ENCODE measurements at places on chromosomes 11 and 22. TPM values are rescaled to one million over a fixed set of nuclear protein-coding genes. Genes with fewer than 3 reads are reported as not detected.

GRCh38 chr11:130649801-130650200, 201.4 kb downstream of the ADAMTS15 start:
- DNase-seq = no peak

DNA sequence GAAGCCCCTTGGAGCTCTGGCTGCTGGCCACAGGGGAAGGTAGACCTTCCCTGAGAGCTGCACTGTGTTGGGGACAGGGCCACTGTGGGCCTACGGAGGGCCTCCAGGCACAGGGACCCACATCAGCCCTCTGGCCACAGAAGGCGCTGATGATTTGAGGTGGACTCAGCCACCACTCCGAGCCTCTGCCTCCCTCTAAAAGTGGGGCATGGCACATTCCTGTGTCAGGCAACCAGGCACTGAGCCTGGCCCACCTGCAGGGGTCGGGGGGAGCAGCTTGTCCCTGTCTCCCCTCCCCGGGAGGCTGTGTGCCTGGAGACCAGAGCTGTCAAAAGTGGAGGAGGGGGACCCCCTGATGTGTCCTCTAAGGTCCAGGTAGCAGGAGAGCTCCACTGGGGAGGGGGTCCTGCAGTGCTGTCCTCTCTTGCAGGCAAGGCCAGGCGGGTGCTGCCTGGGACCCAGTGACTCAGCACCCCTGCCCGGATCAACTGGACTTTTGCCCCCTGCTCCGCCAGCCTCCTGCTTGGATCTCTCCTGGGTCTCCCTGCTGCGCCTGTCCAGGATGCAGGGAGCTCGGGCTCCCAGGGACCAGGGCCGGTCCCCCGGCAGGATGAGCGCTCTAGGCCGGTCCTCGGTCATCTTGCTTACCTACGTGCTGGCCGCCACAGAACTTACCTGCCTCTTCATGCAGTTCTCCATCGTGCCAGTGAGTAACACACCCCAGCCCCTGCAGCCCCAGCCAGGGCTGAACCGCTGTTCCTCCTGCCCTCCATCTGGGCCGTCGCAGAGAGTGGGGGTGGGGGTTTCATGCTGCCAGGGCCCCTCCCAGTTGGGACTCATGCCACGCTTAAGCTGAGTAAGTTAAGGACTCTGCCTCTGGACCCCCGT, 17.5 kb upstream of the CDKN1C start:
- no peak for DNase-seq

GRCh38 chr22:34722901-34723300, 343.1 kb upstream of the ISX start:
- DNase-seq = no peak

- no peak for DNase-seq
Observed at GRCh38 chr11:27599217-27599616, 92.6 kb upstream of the LIN7C start.

- DNase-seq = no peak
Observed at GRCh38 chr11:10727146-10727851, 23.7 kb upstream of the CTR9 start.

GRCh38 chr22:39293766-39294368, 25.6 kb downstream of the RPL3 start:
- DNase-seq = no peak

DNA sequence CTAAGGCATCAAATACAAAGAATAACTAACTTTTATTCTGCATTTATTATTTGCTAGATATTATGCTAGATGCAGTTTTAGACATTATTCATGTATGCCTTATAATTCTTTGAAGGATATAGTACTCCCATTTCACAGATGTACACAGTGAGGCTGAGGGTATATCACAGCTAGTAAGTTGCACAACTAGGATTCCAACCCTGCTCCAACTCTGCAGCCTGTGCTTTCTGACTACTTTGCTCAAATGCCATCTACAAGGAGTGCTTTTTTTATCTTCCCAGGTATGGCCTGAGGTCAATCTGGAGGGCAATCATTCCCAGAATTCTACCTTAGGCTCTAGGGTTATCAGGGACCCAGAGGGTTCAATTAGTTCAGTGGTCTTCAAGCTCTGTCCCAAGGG, 28.4 kb downstream of the NUP160 start:
- DNase-seq = no peak

DNA sequence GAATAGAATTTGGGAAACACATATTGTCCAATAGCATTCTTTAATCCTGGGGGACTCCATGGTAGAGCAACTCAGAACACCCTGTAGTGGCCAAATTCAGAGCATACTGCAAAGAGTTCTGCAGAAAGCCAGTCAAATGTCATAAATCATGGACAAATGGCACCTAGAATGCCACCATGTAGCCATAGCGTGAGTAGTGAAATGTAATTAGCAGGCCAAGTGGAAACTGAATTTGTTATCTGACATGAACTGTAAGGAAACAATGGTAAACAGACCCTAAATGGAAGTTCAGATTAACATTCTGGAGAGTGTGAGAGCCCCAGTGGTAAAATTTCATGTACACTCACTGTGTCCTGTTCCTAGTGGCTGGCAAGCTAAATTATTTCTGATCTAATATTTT, 7.0 kb upstream of the PRSS23 start:
- DNase-seq = no peak

DNA sequence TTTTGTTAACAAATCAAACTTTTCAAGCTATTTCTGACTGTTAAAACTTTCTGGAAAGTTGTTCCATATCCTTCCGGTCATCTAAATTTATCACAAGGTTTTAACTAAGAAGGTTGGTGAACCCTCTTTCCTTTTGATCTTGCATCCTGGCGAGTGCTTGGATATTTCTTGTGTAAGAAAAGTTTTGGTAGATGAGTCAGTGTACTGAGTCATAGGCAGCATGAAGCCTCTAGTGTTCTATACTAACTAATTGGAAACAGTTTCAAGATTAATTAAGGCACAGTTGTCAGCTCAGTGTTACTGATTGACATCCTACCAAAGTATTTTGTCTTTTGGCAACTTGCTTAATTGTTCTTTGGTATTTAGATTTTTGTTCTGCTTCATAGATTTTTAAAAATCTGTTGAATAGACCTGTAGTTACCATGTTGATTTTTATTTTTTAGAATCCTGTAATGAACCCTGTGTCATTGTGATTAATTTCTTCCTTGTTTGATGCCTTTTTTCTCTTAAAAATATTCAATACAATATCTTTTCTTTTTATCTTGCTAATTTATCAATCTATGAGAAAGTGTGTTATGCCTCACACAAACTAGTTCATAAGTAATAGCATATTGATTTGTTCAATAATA, 38.0 kb downstream of the METTL15 start:
- DNase-seq = no peak

DNA sequence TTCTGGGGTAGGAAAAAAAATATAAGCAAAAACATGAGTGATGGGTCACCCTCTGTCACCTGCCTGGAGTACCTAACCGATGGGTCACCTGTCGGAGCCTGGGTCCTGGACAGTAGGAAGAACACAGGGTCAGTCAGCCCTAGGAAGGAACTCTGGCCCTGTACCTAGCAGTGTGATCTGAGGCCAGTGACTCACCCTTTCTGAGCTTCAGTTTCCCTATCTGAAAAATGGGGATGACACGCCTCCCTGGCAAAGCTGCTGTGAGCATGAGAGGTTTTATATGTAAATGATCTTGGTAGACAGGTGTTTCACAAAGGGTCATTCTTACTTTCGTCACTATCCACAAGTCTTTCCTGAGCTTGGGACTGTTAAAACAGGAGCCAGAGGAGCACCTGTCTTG, 182.0 kb downstream of the ST3GAL4 start:
- DNase-seq = no peak

- no peak for DNase-seq
Observed at GRCh38 chr11:40149721-40150120, 1309.7 kb downstream of the LRRC4C start.

- DNase-seq = no peak
Observed at GRCh38 chr11:9428706-9429105, 32.1 kb upstream of the ZNF143 start.

DNA sequence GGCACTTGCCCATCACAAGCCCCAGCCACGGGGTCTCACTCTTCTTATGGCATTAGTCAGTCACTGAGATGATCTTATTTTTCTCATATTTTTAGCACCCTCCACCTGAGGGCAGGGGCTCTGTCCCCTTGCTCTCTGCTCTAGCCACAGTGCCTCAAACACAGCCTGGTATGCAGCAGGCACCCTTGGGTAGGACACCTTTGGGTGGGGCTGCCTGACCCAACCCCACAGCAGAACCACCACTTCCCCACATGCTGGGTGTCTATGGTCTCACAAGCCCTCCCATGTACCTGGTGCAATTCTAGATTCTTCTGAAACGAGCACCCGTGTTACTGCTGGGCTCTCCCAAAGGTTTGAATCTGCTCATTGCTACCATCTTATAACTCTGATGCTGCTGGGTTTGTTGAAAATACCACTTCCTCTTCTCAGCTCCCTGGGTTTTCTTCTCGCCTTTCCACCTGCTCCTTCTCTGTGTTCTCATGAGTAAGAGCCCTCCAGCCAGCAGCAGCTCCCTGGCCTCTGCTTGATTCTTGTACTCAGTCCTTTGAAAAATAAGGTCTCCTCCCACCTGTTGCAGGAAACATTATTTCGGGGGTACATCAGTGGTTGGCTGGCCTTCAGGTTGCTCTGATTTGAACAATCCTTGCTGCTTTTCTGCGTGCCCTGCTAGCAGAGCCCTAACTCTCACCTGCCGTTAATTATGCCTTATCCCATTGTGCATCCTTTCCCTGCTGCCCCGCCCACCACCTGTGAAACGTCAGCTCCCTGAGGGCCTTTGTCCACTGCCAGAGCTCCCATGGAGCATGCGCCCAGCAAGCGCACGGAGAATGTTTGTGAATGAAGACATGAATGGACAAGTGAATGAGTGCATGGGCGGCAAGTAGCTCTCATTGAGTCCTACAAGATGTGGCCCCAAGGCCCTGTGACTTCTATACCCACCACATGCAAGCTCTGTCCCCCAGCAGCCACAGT, 1181.6 kb downstream of the TBC1D22A start:
- no peak for DNase-seq

DNA sequence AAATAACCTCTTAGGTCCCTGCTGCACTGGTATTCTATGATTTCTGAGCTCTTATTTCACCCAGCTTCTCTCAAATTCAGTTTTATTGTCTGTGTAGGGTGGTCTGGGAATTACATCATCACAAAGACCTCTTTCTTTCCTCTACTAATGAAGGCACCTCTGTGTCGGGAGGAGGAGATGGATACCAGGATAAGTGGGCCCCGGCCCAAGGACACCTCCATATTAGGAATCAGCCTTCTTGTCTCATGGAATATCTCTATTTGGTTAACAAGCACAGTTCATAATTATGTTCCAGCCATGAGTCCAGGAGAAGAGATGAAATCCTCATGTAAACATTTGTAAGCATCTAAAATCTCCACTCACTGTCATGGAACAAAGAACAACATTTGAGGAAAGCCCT, 9.4 kb downstream of the PARVA start:
- DNase-seq = no peak

GRCh38 chr11:9379041-9379440, 5.4 kb upstream of the IPO7 start:
- DNase-seq = no peak

- DNase-seq = no peak
Observed at GRCh38 chr11:616320-617198, 809 bp upstream of the IRF7 start.

DNA sequence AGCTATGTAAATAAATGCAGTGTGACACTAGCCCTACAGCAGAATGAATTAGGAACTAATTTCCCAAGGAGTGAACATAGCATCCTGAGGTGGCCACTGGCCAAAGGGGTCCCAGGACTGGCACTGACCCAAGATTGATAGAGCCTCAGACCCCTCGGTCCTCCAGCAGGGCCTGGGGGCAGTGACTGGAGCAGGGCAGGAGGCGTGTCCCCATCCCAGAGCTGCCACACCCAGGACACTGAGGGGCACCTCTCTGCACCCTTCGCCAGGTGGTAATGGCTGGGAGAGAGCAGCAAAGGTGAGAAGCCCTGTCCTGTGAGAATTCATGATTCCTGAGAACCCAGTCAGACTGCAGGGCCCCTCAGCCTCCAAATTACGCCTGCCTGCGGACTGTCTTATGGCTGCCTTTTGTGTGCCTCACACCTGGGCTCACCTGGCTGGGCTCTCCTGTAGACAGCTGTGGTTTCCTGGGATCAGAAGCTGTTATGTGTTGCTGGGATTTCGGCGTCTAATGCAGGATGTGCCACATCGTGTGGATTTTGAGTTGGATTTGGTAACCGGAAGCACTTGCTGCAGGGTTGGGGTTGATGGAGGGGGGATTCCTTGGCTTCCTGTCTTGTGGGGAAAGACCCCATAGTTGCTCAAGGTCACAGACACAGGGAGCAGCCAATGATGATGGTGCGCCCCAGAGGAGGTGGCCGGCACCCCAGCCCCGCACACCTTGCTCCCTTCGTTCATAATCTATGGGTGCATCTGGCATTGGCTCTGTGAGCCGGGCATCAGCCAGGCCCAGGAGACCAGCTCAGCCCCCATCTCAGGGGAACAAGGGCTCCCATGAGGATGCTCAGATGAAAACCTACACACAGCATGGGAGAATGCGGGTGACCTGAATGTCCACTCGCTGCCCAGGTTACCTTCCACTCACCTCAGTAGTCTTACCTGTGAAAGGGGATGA, 582.9 kb downstream of the BRD1 start:
- DNase-seq = no peak

DNA sequence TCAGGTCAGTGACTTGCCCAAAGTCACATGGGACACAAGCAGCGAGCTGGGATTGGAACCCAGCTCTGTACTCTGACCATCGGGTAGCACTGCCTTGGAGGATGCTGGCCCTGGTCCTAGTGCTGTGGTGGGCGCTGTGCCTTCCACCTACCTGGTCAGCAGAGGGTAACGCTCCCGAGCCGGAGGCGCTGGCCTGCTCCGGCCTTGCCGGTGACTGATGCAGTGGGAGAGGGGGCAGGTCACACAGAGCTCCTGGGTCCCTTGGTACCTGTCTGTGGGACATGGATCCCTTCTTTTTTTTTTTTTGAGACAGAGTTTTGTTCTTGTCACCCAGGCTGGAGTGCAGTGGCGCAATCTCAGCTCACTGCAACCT, 43.0 kb downstream of the CACNA1I start:
- no peak for DNase-seq

DNA sequence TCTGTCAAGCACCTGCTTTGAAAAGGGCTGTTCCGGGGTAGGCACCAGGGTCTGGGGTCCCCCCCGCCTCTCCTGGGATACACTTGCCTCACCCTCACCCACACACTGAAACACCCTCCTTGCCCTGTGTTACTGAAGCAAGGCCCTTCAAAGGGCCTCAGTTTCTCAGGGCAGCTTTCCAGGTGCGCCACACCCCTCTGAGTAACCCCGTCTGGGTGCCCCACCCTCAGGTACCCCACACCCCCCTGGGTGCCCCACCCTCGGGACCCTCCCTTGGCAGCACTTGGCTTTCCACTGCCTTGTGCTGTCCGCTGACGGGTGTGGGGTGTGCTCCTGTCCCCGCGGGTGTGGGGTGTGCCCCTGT, 413.6 kb downstream of the TBC1D22A start:
- no peak for DNase-seq

PRRG4 gene
- total RNA-seq = 0.45 TPM

MFRP gene
- total RNA-seq = not detected

OR2D2 gene
- not detected for total RNA-seq

ARFGAP3 gene
- total RNA-seq = 21.6 TPM

XNDC1N gene
- total RNA-seq = 12.2 TPM

DGCR6 gene
- 1.2 TPM for total RNA-seq

SLCO2B1 gene
- 0.18 TPM for total RNA-seq

MB gene
- not detected for total RNA-seq

SDHAF2 gene
- total RNA-seq = 49.3 TPM

OSM gene
- 18.4 TPM for total RNA-seq

MN1 gene
- total RNA-seq = 0.08 TPM

KRTAP5-11 gene
- total RNA-seq = not detected

KDELR3 gene
- total RNA-seq = 0.21 TPM

BTBD18 gene
- not detected for total RNA-seq

TTC36 gene
- 1.1 TPM for total RNA-seq

GRIK4 gene
- 0.05 TPM for total RNA-seq

Data from activated T-cell treated with anti-CD3 and anti-CD28 coated beads, Interleukin-2, amount 50 U/mL, for 4 hours (primary cell).